ENCODE measurements at places on chromosomes 16 and 17.

- no peak for DNase-seq
These were observed 1.7 kb downstream of the SLC25A10 start for GRCh38 chr17:81713556-81714411.

DNA sequence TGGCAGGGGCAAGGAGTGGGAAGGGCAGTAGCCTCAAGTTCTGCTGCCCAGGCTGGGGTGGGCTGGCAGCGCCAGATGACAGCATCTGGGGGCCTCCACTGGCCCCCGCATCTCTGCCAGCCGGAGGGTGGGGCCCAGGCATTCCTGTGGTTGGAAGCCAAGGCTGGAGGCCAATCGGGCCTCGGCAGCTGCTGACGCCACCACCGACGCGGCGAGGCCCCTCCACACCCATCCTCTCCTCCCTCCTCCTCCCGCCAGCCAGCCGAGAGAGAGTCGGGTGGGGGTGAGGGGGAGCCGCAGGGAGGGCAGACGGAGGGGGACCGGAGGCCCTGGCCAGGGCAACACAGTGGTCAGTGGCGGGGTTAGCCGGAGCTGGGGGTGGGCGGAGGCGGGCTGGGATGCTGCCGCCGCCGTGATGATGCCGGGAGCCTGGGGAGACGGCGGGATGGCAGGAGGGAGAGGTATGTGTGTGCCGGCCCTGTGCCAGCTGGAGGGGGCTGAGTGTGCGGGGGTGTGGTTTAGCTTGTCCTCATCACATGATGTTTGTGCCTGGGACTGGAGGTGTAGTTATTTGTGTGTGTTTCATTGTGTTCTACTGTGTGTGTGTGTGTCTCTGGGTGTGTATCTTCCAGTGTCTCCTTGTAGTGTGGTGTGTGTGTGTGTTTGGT, 36.6 kb downstream of the ARHGAP23 start:
- no peak for DNase-seq

DNA sequence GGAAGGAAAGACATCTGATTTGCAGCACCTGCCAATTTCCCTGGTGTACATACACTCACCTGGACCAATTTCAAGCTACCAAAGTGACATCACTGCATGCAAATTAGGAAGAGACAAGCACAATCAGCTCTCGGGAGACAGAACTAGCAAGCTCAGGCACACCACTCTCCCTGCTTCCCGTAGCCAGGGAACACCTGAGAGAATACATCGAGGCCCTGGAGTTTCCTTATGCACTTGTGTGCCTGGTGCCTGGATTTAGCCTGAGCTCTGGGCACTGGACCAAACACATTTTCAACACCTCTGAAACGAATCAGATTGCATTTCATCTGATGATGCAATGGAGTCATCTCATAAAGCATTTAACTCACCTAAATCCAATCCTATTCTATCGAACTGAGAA, 110.5 kb downstream of the HS3ST2 start:
- DNase-seq = no peak

DNA sequence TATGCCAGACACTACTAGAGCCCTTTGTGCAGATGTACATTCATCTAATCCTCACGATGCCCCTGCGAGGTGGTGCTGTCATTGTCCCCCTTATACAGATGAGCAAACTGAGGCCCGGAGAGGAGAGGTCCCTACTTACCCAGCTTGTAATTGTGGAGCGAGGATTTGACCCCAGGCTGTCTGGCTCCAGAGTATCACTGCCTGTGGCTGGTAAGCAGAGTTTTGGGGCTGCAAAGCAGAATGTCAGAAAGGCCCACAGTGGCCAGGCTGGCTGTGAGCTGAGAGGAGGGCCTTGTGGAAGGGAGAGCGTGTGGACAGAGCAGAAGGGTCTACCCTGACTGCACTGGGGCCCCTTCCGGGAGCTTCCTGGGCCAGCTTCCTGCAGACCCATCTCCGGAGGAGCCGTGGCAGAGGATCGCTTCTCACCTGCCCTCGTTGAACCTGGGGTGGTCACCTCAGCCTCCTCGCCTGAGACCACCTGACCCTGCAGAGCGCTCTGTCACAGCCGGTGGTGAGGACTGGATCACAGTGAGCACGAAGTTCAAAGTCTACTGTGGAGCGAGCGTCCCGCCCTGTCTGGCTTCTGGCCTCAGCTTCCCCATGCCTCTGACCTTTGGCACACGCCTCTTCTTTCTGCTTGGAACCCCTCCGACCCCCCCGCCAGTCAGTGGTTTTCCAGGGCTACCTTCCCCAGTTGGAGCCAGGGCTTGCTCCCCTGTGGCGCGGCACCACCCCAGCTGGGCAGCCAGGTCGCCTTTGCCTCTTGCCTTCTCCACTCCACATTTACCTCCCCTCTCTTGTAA, 12.1 kb downstream of the CMIP start:
- no peak for DNase-seq

DNA sequence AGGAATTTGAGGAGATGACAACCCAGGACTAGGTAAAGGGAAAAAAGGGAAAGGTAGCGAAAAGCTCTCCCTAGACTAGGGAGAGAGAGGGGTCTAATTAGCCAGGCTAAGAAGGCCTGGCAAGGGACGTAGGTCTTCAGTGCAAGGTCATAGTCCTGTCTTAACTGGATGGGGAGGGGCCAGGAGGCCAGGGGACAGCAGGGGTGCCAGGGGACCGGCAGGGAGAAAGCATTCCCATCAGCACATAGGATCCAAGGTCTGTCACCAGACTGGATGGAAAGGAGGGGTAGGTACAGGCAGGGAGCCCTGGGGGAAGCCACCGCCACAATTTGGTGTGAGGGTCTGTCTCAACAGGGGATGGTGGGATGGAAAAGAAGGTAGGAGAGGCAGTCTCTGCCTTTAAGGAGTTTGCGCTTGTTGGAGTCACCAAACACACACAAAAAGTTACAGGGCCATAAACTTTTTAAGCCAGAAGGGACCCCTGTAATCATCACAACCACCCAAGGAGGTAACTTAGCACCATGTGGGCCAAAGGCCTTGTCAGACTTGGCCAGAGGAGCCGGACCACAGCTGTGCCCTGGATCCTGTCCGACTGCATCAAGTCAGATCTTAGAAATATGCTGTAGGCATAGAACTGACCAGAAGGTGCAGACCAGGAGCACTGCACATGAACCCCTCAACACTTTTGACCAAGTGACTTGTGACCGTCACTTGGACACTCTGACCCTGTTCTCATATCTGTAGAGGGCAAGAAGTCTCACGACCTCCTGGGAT, 10.0 kb downstream of the AXIN2 start:
- no peak for DNase-seq

GRCh38 chr16:47045023-47045422, 71.5 kb upstream of the DNAJA2 start:
- DNase-seq = no peak

DNA sequence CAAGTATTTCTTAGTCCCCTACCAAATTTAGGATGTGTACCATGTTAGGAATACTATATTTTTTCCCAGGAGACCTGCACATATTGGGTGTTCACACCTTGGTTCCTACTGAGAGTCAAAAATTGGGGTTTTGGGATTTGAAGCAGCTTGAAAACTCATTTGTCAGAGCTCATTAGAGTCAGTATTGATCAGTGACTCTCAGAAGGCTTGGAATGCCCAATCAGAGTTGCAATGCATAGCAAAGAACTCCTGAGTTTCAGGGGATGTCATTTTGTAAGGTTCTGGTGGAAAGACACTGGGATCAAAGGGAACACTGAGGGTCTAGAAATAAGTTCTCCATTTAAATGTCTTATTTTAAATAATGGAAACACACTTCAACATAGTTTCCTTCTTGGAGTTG, 5.1 kb downstream of the HLF start:
- no peak for DNase-seq

GRCh38 chr17:43456661-43457361, 27.0 kb upstream of the DHX8 start:
- DNase-seq = no peak

- DNase-seq = no peak
These were observed 46.1 kb downstream of the KCNJ16 start for GRCh38 chr17:70121126-70121525.

DNA sequence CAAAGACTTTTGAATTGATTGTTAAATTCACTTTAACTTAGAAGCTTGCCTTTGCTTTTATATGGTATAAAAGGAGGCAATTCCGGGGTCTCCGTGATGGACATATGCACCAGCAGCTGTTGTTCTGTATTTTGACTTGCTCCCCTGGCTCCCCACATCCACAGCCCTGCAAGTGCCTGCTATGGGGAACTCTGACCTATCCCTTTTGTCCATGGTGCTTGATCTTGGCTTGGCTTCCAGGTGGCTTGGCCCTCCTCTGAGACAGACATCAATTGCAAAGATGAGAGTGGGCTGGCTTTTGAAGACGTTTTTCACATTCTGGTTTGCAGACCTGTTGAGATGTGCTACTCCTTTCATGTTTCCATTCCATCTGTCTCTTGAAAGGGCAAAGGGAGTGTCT, 26.9 kb downstream of the TOM1L1 start:
- DNase-seq = no peak
